Activated B cell treated with CpG ODN at 0.5 μM for 24 hours (primary cell): ENCODE measurements at places on chromosomes 5 and 9.

DNA sequence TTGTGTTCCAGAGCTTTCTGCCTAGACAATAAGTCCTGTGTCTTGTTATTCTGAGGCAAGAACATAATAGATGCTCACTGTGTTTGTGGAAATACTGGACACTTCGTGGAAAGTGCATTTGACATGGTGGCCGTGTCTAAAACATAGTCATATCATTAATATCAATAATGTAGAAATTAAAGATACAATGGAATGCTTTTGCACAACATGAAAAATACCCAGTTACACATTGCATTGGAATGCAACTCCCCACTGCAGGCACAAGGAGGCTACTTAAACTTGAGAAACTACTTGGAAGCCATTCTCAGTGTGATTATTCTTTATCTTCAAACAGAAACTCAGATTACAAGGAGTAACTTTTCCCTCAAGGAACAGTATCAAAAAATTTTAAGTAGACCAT lies 145.3 kb upstream of the ZNF462 start:
- no peak for DNase-seq

DNA sequence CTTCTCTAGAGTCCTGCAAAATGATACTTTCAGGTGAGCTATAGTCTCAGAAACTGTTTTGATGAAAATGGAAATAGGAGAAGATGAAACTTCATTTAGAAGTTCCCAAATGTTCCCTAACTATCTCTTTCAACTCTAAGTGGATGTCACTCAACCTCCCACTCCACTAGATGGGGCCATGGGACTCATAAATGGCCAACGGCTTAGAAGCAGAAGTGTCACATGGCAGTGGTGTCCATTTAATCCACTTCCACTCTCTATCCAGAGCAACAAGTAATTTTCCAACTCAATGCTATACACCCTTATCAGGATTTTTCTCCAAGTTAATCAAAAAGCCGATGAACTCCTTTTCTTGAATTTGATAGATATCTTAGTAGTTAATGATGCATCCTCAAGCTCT lies 295.7 kb downstream of the EDIL3 start:
- no peak for DNase-seq

DNA sequence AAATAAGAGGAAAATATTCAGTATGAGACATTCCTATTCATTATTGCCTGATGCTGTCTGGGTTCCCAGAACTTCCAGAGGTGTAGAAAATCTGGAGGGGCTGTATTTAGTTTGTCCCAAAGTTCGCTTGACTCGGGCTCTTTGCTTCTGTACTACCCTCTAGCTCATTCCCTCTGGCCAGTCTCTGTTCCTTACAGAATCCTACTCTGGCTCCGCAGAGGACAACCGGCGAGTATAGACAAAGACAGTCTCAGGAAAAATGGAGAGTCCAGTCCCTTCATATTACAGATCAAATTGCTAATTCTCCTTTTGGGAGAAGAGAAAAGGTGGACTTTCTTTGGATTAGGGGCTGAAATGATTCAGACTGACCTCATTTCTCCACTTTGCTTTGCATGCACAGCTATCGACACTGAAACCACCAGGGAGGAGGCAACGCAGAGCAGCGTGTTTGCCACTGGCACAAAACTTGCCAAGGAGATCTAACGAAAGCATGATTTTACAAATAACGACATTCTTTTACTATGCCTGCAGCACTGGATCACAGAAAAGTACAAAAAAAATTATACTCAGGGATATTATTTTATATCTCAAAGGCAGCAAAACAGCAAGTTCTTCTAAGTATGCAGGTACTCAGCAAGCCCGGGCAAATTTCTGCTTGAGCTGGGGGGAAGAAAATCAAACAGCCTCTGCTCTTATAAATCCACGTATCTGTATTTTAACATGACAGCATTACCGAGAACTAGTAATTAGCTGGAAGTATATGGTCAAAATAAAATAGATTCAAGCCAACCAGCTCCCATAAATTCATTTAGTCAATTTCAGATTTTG lies 279.7 kb downstream of the NPR3 start:
- DNase-seq = no peak

GRCh38 chr5:157540124-157540523 lies 35.5 kb downstream of the ADAM19 start:
- no peak for DNase-seq

DNA sequence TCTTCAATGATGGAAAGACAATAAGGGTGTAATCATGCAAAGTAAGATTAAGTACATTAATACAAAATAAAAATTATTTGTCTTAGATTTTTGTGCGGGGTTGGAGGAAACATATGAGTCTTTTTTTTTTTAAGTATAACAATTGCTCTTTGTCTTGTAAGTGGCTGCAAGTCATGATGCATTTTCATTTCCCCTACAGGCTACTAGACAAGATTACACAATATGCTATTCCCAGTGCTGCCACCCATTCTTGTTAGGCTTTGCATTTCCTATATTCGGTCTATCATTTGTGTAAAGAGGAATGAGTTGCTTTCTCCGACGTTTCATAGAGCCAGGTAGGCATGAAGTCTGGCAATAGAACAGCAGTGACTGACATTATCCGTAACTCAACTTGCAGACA lies 294.2 kb upstream of the CYLC2 start:
- no peak for DNase-seq

GRCh38 chr9:14312719-14313377 lies 1.1 kb downstream of the NFIB start:
- no peak for DNase-seq

GRCh38 chr5:163789870-163790269 lies 284.5 kb downstream of the MAT2B start:
- no peak for DNase-seq

DNA sequence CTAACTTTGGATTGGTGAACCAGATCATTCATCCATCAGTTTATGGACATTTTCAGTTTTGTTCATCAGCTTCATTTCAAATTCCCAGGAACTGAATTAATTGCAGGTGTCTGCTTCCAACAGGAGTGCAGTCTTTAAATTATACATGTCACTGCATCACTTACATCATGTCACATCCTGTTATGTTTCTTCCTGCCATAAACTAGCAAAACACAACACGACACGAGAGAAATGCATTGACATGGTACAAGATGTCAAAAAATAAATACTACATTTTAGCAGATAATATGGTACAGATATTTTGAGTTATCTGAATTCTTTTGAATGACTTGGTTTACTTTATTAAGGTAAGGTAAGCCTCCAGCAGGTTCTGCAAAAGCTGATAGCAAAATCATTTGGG lies 415.5 kb downstream of the NR2F1-AS1 start:
- no peak for DNase-seq

DNA sequence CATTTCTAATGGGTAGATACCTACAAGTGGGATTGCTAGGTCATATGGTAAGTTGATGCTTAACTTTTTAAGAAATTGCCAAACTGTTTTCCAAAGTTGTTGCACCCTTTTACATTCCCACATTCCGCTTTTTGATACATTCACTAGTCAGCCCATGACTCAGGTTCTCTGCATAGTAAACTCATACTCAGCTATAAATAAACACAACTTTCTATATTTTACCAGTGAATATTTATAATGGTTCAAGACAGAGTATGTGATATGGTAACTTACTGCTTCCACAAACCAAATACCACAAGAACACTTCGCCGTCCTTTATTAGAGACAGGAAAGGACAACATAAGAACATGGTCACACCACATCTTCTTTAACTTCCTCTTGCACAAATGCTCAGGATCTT lies 54.0 kb downstream of the PLPP1 start:
- DNase-seq = no peak

- no peak for DNase-seq
Measured at GRCh38 chr9:122498883-122499288, 11.7 kb upstream of the OR1J2 start.

- DNase-seq = no peak
Measured at GRCh38 chr9:81256368-81256767, 433.0 kb downstream of the TLE1 start.

DNA sequence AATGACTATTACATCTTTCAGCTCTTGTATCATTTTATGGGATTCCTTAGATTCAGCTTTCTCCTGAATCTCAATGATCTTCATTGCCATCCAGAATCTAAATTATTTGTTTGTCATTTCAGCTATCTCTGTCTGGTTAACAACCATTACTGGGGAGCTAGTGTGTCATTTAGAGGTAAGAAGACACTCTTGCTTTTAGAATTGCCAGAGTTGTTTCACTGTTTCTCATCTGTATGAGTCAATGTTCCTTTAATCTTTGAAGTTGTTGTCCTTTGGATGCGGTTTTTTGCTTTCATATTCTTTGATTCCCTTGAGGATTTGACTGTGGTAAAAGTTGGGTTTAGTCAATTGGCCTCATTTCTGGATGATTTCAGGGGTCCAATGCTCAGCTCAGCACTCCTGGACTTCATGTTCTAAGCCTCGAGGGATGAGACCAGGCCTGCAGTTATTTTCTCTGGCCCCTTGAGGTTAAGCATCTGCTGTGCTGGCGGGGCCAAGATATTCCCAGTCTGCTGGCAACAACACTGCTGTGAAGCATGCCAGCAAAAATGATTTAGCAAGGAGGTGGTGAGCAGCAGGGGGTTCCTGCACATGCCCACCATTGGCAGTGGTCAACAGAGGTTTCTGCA lies 102.4 kb upstream of the PCSK5 start:
- no peak for DNase-seq

- no peak for DNase-seq
Measured at GRCh38 chr9:3125602-3126405, 281.9 kb upstream of the PUM3 start.

DNA sequence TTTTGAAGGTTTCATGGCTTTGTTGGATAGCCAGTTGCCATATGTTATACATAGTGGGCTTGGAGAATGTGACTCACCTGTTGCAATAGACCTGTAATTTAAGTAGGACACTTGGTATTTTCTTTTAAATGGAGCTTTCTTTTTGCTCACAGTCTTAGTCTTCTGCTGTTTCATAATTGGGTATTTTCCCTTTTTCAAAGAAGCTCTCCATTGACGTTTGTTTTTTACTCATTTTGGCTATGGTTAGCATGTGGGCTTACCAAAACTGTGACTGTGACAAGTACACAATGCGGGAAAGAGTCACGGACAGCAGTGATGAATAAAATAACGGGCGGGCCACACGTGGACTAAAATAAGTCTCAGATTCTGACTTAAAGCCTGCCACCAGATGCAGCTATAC lies 23.2 kb upstream of the RNF20 start:
- DNase-seq = no peak

DNA sequence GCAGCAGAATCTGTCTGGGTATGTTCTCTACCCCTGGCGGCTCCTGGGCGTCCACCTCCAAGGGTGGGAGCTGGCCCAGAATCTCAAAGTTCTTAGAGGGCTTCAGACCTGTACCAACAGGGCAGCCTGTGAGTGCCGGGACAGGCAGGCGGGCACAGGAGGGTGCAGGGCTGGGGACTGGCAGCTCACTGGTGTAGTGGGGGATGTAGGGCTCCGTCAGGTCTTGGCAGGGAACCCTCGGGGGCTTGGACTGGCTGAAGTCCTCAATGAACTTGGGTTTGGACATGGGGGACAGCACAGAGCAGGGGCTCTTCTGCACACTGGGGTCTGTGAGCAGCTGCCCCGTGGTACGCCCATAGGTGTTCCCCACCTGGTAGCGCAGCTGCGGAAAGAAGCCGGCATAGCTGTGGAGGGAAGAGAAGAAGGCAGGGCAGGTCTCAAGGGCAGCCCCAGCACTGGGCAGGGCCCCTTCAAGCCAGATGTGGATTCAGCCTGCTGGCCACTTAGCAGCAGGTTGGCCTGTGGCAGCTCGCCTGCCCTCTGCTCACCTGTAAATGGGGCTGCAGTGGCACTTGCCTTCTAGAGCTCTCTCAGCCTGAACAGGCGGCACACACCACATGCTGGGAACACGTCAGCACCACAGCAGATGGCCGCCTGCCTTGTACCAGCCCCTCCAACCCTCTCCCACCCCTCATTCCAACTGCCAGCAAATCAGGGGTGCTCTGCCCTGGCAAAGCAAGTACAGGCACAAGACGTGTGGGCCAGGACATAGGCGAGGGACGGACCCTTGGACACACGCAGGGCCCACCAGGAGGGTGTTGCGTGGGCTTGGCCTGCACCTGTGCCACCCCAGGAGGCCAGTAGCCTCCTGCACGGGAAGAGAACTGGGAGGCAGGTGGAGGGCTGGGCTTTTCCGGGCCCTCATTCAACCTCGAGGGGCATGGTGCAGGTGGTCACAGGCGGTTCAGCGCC lies 4.6 kb downstream of the TUBB4B start:
- no peak for DNase-seq

DNA sequence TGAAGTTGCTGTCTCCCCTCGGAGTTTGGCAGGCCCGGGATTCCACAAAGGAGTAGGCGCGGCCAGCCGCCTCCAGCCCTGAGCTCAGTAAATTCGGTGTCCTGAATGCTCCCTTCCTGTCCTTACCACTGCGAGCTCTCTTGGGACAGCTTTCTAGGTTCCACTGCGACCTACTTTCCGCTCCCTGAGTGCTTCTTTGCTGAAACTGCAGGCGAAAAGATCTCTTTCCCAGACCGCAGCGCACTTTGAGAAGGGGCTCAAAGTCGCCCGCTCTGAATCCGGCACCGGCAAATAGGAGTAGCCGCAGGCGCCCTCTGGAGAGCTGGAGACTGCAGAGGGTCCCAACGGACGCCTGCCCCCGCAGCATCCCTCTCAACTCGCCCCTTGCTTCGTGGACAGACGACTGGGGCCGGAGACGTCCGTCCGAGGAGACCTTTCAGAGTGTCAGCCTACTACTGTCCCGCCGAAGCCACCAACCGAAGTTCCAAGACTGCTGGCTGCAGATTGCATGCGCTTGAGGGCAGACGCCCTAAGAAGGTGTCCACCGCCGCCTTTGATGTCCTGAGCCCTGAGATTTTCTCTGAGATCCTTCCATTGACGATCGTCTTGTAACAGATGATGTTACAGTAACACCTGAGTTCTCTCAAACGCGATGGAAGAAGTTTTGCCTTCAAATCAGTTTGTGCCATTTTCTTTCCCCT lies 96.0 kb downstream of the ANXA2R start:
- DNase-seq = no peak

- no peak for DNase-seq
Measured at GRCh38 chr5:165157219-165157618, 1651.8 kb downstream of the MAT2B start.
